Esophagus squamous epithelium (tissue), 5 donors: ENCODE measurements at places on chromosomes 5 and 9.

- DNase-seq: no peak
These were observed at the start of gene NRG2 for GRCh38 chr5:140042643-140043507. NRG2 (minus strand) TSS chr5:140043299.

GRCh38 chr5:14608169-14608568 is 26.6 kb downstream of the OTULINL start:
- DNase-seq: no peak

- DNase-seq: no peak
These were observed 228.5 kb downstream of the PIK3R1 start for GRCh38 chr5:68444048-68444447.

DNA sequence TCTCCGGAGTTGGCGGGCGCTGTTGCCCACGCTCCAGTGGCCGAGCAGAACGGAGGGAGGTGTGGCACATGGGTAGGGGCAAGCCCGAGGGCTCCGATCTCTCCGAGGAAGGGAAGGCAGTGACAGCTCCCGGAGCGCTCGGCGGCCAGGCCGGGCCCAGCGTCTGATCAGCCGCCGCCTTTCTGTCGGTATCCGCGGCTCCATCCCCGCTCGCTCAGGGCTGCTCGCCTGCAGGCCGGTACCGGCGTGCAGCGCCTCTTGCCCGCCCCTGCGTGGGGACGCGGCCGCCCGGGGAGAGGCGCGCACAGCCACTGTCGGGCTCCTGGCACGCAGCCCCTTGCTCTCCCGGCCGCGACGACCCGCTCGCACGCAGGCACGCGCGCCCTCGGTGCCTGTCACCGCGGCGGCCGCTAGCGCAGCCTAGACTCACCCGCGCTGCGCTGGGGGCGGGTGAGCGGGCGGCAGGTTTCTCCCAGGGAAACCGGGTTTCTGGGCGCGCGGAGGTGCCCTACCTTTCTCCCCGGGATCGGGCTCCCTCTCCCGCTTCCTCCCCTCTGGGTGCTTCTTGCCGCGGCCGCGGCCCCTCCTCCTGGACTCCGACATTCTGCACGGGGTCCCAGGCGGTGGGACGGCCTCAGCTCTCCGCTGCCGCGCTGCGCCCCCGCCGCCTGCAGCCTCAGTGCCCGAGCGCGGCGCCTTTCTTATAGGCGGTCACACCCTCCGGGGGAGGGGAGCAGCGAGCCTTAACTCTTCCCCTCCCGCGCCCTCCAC is 108.4 kb downstream of the PSD2 start:
- DNase-seq: no peak

DNA sequence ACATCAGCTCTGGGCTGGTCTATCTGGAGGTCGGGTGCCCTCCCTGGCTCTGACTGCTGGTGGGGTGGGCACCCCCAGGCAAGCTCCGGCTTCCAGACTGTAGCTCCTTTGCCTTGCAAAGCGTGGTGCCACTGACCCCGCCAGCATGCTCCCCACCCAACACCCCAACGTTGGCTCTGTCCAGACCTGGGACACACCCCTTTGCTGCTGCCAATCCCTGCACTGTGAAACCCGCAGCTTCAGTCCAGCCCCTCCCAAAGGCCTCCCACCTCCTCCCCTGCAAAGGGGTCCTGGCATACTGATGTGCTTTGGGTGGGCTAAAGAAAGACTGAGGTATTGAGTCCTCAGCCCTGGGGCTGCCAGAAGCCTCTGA is 3.9 kb downstream of the UNC5A start:
- DNase-seq: no peak

DNA sequence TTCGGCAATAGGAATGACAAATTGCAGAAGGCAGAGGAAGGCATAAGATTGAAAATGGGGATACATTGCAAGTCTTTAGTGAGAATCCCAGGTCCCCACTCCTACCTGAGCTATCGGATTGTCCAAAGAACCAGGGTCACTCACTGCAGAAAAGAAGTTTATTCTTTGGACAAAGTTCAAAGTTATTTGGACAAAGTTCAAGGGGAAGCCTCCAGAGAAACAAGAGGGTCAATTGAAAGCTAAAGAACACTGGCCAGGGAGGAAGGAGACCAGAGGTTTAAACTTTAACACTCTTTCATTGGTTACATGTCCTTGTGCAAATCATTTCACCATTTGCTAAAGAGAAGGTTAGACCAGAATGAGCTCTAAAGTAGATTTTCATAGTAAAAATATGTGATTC is 5.2 kb upstream of the UHRF2 start:
- no peak for DNase-seq
